Activated CD4-positive, alpha-beta T cell treated with anti-CD3 and anti-CD28 coated beads, Interleukin-2, amount 10 ng/mL, durations not matched to agents 24 days and 14 days (primary cell): ENCODE measurements at places on chromosomes 11 and 22. TPM values are rescaled to one million over a fixed set of nuclear protein-coding genes. Genes with fewer than 3 reads are reported as not detected.

DNA sequence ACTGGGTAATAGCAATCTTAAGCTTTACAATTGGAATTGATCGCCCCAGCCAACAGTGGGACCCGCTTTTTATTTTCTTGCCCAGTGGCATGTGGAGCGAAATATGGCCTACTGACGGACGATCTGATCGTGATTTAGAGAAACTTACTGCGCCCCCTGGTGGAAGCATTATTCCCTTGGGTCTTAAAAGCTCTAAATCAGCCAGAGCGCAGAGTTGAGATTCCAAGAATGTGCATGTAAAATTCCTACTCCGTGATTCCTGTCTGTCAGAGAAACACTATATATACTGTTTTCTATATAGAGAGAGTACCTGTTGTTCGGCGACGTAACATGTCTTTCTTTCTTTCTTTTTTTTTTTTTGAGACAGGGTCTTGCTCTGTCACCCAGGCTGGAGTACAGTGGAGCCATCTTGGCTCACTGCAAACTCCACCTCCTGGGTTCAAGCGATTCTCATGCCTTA, 3.7 kb upstream of the DPF2 start:
- no peak overlapping the region for H3K27ac ChIP-seq
- peaks cover 3% of the 10 kb centered on the region for H3K27me3 ChIP-seq
- H3K4me1 ChIP-seq = peaks cover 14% of the 10 kb centered on the region
- no peak overlapping the region for H3K4me3 ChIP-seq
- H3K36me3 ChIP-seq = peaks cover 6% of the 10 kb centered on the region
- DNase-seq = peak; percentile 94

DNA sequence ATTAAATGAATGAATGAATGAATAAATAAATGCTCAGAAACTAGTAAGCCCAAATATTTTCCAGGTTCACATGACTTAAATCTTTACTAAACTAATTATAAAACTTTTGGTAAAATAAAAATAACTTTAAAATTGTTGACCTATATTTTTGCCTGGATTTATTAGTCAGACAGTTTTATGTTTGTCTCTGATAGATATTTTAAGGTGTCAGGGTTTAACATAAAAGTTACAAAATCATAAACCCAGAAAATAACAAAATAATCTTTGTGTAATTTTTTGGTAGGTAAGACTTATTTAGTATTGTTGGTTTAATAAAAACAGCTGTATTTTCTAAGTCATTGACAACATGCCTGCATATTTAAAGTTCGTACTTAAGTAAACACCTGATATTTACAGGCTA, 27.4 kb upstream of the HEPHL1 start:
- H3K4me3 ChIP-seq = no peak overlapping the region
- DNase-seq = no peak
- H3K4me1 ChIP-seq = no peaks in the 10 kb centered on the region

Gene SCARF2
- 0.16 and 0.33 TPM in 2 replicates for total RNA-seq

DNA sequence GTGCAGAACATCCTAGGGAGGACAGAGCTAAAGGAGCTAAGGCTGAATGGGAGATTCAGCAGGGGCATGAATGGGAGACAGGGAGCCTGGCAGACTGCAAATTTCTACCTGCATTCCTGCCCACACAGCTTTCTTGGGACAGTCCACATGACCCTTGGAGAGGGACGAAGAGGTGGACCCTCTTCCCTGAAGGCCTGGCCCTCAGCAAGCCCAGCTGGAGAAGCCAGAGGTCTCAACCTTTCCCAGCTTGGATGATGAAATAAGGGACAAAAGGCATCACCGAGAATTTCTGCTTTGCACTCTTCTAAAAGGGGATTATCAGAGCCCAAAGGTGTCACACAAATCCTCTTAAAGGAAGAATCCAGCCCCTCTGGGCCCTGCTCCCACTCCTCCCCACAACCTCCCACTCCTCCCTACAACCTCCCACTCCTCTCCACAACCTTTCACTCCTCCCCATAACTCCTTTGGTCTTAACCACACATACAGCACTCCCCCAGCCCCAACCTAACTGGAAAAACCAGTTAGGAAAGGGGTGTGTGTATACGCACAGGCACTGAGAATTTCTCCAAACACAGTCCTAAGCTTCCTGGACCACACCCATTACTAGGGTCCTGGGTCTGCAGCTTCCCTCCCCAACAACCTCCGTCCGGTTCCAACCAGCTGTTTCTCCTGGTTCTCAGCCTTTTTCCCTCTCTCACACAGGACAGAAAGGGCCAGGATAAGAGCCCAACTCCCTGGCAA, 38.4 kb downstream of the RPL27A start:
- H3K4me3 ChIP-seq = no peak overlapping the region
- H3K36me3 ChIP-seq = no peaks in the 10 kb centered on the region
- no peak for DNase-seq
- H3K27me3 ChIP-seq = no peaks in the 10 kb centered on the region
- H3K4me1 ChIP-seq = peaks cover 6% of the 10 kb centered on the region

DNA sequence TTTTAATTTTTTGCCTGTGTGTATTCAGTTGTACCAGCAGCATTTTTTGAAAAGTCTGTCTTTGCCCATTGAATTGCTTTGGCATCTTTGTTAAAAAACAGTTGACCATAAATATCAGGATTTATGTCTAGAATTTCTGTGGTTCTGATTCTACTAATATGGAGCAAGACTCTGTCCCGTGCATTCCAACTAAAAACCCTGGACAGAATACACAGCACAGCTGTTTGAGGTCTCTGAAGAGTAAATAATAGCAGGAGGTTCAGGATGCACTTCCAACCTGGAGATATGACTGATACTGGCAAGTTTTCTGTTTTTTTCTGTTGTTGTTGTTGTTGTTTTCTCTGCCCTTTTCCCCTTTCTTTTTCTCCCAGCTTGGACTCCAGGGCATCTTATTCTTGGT, 141.9 kb downstream of the TMEM135 start:
- no peaks in the 10 kb centered on the region for H3K27me3 ChIP-seq
- no peak overlapping the region for H3K4me3 ChIP-seq
- H3K36me3 ChIP-seq = peaks cover 15% of the 10 kb centered on the region
- no peaks in the 10 kb centered on the region for H3K4me1 ChIP-seq
- DNase-seq = no peak

- peaks cover 20% of the 10 kb centered on the region for H3K36me3 ChIP-seq
- peaks cover 27% of the 10 kb centered on the region for H3K4me1 ChIP-seq
- no peak for DNase-seq
- H3K27me3 ChIP-seq = no peaks in the 10 kb centered on the region
- no peak overlapping the region for H3K4me3 ChIP-seq
Measured at GRCh38 chr22:41540006-41540315, 4.3 kb downstream of the POLR3H start.

Gene TEX54
- total RNA-seq = 0.79 and 2.0 TPM in 2 replicates

- DNase-seq = no peak
- H3K27me3 ChIP-seq = no peaks in the 10 kb centered on the region
- H3K4me1 ChIP-seq = peaks cover 3% of the 10 kb centered on the region
- no peaks in the 10 kb centered on the region for H3K36me3 ChIP-seq
- no peak overlapping the region for H3K4me3 ChIP-seq
Measured at GRCh38 chr11:115379528-115379927, 124.7 kb downstream of the CADM1 start.

DNA sequence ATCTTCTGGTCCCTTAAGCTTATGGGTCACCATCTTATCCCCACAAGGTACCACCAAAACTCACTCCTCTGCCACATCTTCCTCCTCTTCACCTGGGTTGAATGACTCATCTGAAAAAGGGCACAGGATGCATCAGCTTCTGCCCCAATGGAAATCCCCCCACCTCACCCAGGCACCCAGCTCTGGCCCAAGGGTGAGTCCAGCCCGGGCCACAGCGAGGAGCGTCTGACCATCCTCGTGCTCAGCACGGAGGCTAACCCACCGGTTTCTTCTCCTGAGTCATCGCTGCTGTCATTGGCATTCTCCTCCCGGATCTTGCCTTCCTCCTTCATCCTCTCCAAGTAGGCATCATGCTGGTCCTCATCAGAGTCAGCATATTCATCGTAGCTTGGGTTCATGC, 5.3 kb upstream of the TNKS1BP1 start:
- peaks cover 57% of the 10 kb centered on the region for H3K4me1 ChIP-seq
- H3K27ac ChIP-seq = peak overlapping the region; percentile 61
- no peaks in the 10 kb centered on the region for H3K27me3 ChIP-seq
- H3K36me3 ChIP-seq = peaks cover 92% of the 10 kb centered on the region
- DNase-seq = no peak

DNA sequence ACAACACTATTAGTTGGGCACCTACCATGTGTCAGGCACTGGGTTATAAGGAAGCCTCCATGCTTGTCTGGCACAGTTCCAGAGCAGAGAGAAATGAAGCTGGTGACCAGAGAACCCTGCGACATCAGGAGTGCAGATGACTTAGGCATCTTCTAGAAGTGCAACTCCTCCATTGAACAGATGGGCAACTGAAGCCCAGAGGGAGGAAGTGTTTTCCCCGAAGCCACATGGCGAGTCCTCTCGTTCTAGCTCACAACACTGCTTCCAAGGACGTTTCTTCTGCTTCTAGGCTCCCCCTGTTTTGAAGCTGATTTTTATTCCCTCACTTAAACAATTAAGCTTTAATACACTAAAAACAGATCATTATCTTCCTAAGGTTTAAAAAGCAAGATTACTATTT, 109.8 kb upstream of the SYT13 start:
- H3K36me3 ChIP-seq = no peaks in the 10 kb centered on the region
- no peak overlapping the region for H3K27ac ChIP-seq
- DNase-seq = no peak
- H3K27me3 ChIP-seq = peaks cover 1% of the 10 kb centered on the region

DNA sequence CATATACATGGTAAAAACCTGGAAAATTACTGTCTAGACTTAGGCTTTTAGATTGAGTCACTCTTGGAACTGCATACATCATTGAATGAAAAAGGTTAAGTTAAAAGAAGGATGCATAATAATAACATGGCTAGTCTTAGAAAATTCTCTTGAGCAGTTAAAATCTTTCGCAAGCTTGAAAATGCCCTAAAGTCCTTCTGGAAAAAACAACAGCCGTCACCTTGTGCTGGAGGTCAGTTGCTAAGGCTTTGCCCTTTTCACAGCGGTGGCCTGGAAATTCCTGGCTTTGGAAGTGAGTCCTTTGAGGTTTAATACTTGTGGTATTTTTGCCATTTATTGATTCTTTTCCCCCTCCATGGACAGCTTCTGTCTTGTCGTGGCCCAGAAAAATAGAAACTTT, 17.4 kb upstream of the FBLN1 start:
- no peak overlapping the region for H3K27ac ChIP-seq
- H3K36me3 ChIP-seq = no peaks in the 10 kb centered on the region
- no peaks in the 10 kb centered on the region for H3K4me1 ChIP-seq
- H3K27me3 ChIP-seq = peaks cover 8% of the 10 kb centered on the region

Gene HBG2
- not detected in 2 replicates for total RNA-seq

GRCh38 chr11:41382927-41383326, 76.5 kb downstream of the LRRC4C start:
- no peak for DNase-seq
- H3K4me3 ChIP-seq = no peak overlapping the region
- H3K27ac ChIP-seq = no peak overlapping the region
- H3K36me3 ChIP-seq = no peaks in the 10 kb centered on the region

GRCh38 chr11:86781546-86781945, 18.8 kb upstream of the PRSS23 start:
- H3K4me1 ChIP-seq = no peaks in the 10 kb centered on the region
- no peak overlapping the region for H3K27ac ChIP-seq
- no peaks in the 10 kb centered on the region for H3K36me3 ChIP-seq
- H3K4me3 ChIP-seq = no peak overlapping the region
- peaks cover 30% of the 10 kb centered on the region for H3K27me3 ChIP-seq

- H3K27me3 ChIP-seq = peaks cover 26% of the 10 kb centered on the region
- no peak overlapping the region for H3K4me3 ChIP-seq
- peaks cover 21% of the 10 kb centered on the region for H3K36me3 ChIP-seq
- peaks cover 14% of the 10 kb centered on the region for H3K4me1 ChIP-seq
- no peak overlapping the region for H3K27ac ChIP-seq
Measured at GRCh38 chr11:64724863-64725532, 2.0 kb upstream of the NRXN2 start.

GRCh38 chr11:111623527-111624030, 21.3 kb downstream of the SIK2 start:
- peaks cover 36% of the 10 kb centered on the region for H3K36me3 ChIP-seq
- H3K4me1 ChIP-seq = no peaks in the 10 kb centered on the region
- H3K27me3 ChIP-seq = no peaks in the 10 kb centered on the region

DNA sequence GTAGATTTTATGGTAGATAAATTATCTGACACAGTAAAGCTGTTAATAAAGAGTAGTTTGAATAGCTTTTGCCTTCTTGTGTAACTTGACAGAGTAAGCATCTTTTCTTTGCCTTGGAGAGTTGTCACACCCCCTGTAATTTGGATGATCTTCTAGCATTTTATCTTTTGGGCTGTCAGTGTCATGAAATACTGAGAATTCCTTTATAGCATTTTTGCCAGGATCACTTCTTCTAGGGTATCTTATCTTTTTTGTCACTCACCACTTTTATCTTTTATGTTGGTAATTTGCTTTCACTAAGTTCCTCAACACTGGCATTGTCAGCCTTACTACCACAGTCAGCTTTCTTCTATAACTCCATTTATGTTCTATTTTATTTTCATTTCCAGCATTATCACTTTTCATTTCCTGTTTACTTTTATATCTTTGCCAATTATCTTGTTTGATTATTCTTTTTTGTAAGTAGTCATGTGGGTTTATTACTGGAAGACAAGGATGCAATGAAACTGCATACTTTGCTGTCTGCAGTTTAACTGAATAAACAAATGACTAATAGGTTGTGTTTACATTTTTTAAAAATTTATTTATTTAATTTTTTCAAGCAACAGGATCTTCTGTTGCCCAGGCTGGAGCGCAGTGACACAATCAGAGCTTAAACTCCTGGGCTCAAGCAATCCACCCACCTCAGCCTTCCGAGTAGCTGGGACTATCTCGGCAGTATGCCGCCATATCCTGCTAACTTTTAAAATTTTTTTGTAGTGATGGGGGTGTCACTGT, 28.1 kb upstream of the ACAT1 start:
- no peak for DNase-seq
- peaks cover 31% of the 10 kb centered on the region for H3K36me3 ChIP-seq
- H3K27me3 ChIP-seq = no peaks in the 10 kb centered on the region
- H3K4me3 ChIP-seq = no peak overlapping the region

GRCh38 chr11:130426223-130426836, 2.1 kb downstream of the ADAMTS8 start:
- no peak overlapping the region for H3K27ac ChIP-seq
- peaks cover 5% of the 10 kb centered on the region for H3K4me1 ChIP-seq
- peaks cover 62% of the 10 kb centered on the region for H3K27me3 ChIP-seq
- H3K36me3 ChIP-seq = no peaks in the 10 kb centered on the region
- no peak for DNase-seq

- DNase-seq = no peak
- no peak overlapping the region for H3K4me3 ChIP-seq
- no peak overlapping the region for H3K27ac ChIP-seq
- no peaks in the 10 kb centered on the region for H3K27me3 ChIP-seq
- no peaks in the 10 kb centered on the region for H3K36me3 ChIP-seq
- no peaks in the 10 kb centered on the region for H3K4me1 ChIP-seq
Measured at GRCh38 chr11:24264868-24265267, 232.0 kb upstream of the LUZP2 start.

- H3K27ac ChIP-seq = no peak overlapping the region
- no peaks in the 10 kb centered on the region for H3K27me3 ChIP-seq
- DNase-seq = no peak
- no peak overlapping the region for H3K4me3 ChIP-seq
- no peaks in the 10 kb centered on the region for H3K4me1 ChIP-seq
Measured at GRCh38 chr11:104327861-104328511, 164.0 kb upstream of the PDGFD start.

- no peak overlapping the region for H3K4me3 ChIP-seq
- DNase-seq = no peak
- H3K27ac ChIP-seq = no peak overlapping the region
- no peaks in the 10 kb centered on the region for H3K4me1 ChIP-seq
- H3K36me3 ChIP-seq = no peaks in the 10 kb centered on the region
- peaks cover 1% of the 10 kb centered on the region for H3K27me3 ChIP-seq
Measured at GRCh38 chr11:79173615-79174014, 267.2 kb downstream of the TENM4 start.

Gene GSTT2B
- total RNA-seq = 0.36 TPM in 1 of 2 replicates, not detected in the other
